Stimulated activated CD4-positive, alpha-beta T cell treated with anti-CD3 and anti-CD28 coated beads, Interleukin-4, amount 100 ng/mL, for 48 hours (primary cell): ENCODE measurements at places on chromosomes 12 and 14.

- DNase-seq = no peak
These were observed 456.1 kb downstream of the AEBP2 start for GRCh38 chr12:19895246-19896020.

- DNase-seq = no peak
These were observed 47.2 kb downstream of the ANKRD9 start for GRCh38 chr14:102462391-102462790.

DNA sequence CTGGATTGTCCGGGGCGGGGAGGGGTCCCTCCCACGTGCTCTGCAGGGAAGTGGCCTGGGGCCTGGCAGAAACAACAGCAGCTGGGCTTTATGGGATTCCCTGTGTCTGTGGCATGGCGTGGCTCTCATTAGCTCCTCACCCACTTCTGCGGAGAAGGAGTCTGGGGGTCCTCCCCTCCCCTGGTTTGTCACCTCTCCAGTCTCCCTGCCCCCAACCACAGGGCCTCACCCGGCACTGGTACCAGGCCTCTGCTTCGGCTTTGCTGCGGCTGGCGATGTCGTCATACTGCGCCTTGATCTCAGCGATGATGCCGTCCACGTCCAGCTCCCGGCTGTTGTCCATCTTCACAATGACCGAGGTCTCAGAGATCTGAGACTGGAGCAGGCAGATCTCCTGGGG lies 6.4 kb downstream of the KRT82 start:
- DNase-seq = no peak

- peak; percentile 2 for DNase-seq
These were observed 101.0 kb upstream of the GZMB start for GRCh38 chr14:24734917-24735500.

- DNase-seq = no peak
These were observed 19.3 kb upstream of the CCER1 start for GRCh38 chr12:90974286-90974685.

DNA sequence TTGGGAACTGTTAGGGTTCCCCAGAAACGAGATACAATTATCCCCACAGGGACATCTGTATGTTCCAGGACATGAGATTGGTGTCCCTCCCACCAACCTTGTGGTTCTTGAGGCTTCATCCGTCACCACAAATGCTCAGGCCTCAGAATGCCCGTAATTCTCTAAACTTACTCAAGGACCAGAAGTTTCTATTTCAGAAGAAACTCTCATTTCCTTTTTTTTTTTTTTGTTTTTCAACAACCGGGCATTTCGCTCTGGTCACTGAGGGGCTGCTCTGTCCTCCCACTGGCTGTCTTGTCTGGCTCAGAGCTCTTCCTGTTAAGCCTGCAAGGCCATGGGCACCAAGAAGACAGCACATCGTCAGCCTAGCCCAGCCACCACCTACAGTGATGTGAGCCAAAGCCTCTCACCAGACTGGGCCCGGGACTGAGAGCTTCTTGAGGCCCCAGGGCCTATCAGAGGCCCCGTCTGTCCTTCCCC lies 36.2 kb downstream of the VDR start:
- DNase-seq = no peak

GRCh38 chr14:61254808-61255526 lies 26.2 kb downstream of the TMEM30B start:
- no peak for DNase-seq

GRCh38 chr12:25924491-25925001 lies 33.9 kb upstream of the RASSF8 start:
- no peak for DNase-seq

DNA sequence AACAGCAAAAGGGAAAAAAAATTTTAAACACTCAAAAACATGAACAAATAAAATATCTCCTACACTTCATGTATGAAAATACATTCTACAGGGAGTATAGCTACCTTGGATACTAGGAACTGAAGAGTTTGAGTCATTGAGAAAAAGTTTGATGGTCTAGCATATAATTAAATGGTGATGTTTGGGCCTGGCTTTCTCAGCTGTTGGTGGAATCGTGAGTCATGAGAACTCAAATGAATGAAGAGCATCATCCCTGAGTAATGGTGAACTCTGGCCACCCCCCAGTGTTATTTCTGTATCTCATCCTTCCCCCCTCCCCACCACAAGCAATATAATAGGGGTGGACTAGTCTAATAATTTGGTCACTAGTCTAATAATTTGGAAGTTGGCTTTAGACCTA lies 6.7 kb upstream of the SLC6A15 start:
- DNase-seq = no peak

GRCh38 chr12:78886719-78887407 lies 22.3 kb downstream of the SYT1 start:
- no peak for DNase-seq

GRCh38 chr12:13197526-13198143 lies 1.1 kb downstream of the EMP1 start:
- DNase-seq = no peak

DNA sequence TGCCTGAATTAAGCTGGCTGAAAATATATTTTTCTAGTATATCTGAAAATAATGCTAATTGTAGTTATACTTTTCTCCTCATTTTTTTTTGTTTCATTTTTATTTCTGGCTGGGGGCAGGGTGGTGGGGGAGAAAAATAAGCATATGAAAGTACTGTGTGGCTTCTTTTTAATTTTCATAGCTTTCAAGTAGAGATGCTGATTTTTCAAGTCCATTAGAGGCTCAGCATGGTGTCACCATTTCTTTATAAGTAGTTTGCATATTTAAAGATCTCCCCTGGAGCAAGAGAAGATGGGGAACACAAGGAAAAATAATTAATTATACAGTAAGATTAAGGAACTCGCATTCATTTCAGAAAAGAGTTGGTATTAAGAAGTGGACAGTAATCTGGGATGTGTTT lies 27.1 kb downstream of the TTC8 start:
- DNase-seq = no peak

- DNase-seq = no peak
These were observed 528.4 kb upstream of the LMO3 start for GRCh38 chr12:17134315-17134714.

DNA sequence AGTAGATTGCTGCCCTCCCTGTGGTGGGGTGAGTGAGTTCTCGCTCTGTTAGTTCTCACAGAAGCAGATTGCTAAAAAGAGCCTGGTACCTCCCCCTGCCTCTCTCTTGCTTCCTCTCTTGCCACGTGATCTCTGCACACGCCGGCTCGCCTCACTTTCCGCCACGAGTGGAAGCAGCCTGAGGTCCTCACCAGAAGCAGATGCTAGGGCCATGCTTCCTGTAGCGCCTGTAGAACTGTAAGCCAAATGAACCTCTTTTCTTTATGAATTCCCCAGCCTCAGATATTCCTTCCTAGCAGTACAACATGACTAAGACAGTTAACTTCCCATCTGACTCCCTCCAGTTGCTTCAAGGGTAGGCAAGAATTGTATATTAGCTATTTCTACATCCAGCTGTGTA lies 76.2 kb downstream of the ETV6 start:
- DNase-seq = no peak

GRCh38 chr12:9149372-9149771 lies 33.7 kb upstream of the A2M start:
- no peak for DNase-seq

DNA sequence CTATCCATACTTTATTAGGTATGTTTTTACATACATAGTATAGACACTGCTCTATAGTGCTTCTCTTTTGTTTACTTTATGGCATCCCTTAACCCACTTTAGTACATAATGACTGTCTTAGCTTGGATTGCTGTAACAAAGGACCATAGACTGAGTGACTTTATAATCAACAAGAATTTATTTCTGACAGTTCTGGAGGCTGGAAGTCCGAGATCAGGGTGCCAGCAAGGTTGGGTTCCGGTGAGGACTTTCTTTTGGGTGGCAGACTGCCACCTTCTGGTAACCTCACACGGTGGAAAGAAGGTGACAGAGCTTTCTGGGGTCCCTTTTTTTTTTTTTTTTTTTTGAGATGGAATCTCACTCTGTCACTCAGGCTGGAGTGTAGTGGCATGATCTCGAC lies 48.6 kb upstream of the PPM1H start:
- no peak for DNase-seq

DNA sequence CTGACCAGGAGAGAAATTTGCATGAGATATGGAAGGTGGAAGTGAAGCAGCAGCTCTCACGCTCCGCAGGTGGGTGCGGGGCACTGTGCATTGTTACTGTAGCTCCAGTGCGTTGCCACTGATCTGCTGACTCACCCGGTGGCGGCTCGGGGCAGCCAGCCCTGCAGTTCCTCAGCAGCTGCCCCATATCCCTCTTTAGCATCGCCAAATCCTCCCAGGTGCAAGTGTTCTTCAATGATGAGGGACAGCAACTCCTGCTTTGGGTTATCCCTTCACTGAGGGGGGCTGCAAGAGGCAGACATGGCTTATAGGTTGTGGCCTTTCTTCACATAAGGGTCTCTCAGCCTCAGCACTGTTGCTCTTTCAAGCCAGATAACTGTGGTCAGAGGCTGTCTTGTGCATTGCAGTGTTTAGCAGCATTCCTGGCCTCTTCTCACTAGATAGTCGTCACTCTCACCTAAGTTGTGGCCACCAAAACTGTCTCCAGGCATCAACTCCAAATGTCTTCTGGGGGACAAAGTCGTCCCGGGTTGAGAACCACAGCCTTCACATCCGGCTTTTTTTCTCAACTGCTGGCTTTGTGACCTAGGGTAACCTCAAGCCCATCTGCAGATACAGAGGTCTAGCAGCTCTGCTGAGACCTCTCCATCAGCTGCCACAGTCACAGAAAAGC lies 180.8 kb downstream of the EFCAB11 start:
- DNase-seq = peak; percentile 59

DNA sequence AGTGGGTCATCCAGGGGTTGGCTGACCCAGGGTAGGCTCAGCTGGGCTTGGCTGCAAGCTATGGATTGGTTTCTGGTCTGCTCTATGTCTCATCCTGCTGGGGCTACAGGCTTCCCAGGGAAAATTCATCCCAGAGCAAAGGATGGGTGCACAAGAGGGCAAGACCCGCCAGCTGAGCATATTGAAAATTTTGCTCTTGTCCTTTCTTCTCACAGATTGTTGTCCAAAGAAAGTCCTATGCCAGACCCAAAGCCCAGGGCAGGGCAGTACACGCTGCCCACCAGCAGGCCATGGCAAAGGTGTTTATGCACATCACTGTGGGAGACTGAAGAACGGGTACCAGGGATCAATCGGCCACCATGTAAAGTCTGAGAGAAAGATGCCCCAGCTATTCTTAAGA lies 95.3 kb upstream of the PARP11 start:
- no peak for DNase-seq

DNA sequence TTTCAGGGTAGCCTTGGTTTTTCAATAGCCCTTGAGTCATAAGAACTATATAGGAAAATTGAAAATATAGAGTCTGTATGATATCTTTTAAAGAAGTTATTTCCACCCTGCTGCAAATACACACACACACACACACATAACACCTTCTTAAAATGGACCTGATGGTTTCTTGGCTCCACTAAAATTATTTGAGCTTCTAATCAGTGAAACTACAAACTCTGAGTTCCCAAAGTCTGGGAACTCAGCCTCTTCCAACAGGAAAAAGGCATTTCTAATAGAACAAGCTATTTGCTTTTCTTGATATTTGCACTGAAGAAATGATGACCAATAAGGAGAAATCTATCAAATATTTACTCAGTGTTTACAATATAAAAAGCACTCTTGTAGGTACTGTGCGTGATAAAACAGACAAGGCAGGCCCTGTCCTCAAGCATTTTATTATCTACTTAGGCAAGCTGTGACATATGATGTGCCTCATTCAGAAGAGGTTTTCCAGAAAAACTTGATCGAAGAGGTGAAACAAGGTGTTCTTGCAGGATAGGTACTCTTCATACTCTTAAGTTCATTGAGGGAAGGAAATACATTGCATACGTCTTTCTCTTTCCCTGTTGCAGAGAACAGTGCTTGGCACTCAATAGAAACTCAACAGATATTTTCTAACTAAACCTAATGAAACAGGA lies 88.6 kb downstream of the MGST1 start:
- DNase-seq = no peak

DNA sequence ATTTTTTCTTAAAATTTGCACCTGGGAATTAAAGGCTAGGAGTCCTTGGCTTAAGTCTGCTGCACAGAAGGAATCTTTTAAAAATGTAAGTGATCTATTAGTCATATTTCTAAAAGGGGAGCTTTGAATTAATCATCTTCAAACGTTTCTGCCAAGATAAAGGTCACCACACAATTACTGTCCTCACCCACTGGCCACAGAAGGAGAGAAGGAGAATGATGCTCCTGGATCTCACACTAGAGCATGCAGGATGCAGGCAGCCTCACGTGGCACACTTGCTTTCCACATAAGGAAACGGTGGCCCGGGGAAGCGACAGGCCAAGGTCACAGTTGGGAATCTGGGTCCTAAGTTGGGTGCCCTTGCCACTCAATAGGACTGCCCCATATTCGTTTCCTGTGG lies 16.9 kb downstream of the PLEKHG7 start:
- no peak for DNase-seq

GRCh38 chr12:7751394-7751793 lies 4.2 kb upstream of the CLEC4C start:
- no peak for DNase-seq

DNA sequence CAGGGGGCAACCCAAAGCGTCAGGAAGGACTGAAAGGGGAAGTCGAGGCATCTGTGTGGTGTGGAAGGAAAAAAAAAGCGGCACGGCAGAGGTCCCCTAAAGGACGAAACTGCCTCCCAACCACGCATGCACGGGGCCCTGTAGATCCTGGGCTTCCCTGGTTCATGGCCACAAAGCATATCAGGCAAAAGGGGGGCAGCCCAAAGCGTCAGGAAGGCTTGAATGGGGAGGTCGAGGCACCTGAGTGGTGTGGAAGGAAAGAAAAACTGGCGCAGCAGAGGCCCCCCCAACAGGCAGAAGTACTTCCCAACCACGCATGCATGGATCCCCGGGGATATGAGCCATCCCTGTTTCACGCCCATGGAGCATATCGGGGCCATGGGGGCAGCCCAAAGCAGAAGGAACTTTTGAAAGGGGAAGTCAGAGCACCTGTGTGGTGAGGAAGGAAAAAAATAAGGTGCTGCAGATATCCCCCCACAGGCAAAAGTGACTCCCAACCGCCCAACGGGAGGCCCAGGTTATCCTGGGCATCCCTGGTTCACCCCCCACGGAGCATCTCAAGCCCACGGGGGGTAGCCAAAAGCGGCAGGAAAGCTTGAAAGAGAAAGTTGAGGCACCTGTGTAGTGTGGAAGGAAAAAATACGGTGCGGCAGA lies 581.2 kb downstream of the ALG10 start:
- DNase-seq = no peak

- DNase-seq = no peak
These were observed 7.8 kb upstream of the SERPINA9 start for GRCh38 chr14:94483729-94484275.

DNA sequence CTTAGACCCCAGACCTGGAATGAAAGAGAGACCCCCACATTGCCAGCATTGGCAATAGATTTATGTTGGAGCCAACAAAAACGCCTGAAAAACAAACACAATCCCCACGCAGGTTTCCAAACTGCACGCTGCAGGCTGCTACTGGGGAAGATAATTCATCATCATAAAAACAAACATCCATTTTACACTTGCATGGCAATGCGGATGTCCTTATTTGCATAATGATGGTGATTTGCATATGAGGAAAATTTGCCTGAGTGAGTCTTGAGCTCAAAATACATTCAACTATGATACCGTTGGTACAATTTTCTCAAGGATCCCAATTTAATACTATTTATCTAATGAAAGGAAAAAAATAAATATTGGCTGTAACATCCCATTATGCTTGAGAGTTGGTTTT lies 33.6 kb upstream of the TMEM132D start:
- no peak for DNase-seq

- DNase-seq = no peak
These were observed 127.4 kb downstream of the HMGA2 start for GRCh38 chr12:65951697-65952096.
